Activated CD8-positive, alpha-beta memory T cell treated with anti-CD3 and anti-CD28 coated beads, Interleukin-2, amount 50 U/mL, for 4 hours (primary cell): ENCODE measurements at places on chromosomes 16 and 17.

DNA sequence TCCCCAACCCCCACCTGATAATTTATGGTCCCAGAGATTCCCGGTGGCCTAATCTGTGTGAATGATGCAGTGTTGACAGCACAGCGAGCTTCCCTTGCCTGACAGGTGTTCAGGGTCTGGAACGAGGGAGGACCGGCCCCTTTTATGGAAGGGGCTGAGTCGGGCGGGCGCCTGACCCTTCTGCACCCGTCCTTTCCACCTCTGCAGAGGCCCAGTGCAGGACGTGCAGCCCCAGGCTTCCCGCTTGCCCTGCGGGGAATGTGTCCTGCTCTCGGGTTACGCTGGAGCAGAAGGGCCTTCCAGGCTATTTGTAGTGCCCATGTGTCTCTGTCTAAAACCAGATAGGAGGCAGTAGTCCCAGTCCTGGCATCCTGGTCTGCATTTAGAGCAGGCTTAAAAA, 16.2 kb downstream of the SMTNL2 start:
- DNase-seq = no peak

DNA sequence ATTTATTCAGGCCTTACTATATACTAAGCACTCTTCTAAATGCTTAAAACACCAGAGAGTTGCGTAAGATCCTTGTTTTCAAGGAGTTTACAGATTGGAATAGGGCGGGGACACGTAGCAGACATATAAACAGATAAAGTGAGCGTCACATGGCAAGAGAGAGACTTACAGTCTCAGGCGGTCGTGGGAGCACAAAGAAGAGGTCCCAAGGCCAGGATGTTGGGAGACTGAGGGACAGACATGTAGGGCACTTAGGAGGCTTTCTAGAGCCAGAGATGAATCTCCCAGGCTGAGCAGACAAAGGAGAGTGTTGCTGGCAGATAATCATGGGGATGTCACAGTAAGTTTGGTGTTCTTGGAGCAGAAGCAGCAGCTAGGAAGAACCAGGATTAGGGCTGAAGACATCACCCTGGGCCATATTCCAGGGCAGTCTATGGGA, 119.1 kb upstream of the ANKFN1 start:
- no peak for DNase-seq

DNA sequence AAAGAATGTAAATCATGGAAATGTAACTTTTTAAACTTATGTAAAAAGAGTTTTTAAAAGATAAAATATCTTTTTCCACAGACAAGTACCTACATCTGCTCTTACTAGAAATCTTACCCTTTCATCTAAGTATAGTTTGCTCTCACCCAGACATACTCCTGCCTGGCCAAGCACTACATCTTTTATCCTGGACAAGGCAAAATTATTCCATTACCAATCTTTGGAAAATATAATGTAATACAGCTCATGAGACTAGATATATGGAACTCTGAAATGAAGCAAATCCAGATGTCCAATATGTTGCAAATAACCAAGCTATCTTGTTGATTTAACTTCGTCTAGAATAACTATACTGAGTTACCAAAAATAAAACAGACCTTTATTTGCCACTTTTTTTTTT, 50.0 kb downstream of the VMP1 start:
- DNase-seq = no peak

DNA sequence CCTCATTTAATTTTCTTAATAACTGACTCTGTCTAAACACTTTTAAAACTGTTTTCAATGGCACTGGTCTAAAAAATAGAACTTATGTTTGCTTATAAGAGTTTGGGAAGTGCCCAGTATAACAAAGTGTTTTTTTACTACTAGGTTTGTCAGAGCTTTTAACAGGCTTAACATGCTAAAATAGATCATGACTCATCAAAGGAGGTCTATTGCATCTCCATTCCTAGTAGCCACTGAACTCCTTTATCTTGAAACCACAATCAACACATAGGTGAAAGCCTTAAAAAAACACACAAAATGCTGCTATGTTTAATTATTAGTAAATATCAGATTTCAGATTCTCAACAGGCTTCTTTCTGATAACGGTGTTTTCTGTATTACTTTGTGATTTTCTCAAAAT, 196.4 kb upstream of the KIF2B start:
- DNase-seq = no peak

GRCh38 chr16:1707193-1707790, 1.3 kb downstream of the MAPK8IP3 start:
- no peak for DNase-seq

- no peak for DNase-seq
These were observed 3.1 kb downstream of the GLG1 start for GRCh38 chr16:74603848-74604247.

- no peak for DNase-seq
These were observed 2.3 kb downstream of the GALK1 start for GRCh38 chr17:75762513-75763268.

DNA sequence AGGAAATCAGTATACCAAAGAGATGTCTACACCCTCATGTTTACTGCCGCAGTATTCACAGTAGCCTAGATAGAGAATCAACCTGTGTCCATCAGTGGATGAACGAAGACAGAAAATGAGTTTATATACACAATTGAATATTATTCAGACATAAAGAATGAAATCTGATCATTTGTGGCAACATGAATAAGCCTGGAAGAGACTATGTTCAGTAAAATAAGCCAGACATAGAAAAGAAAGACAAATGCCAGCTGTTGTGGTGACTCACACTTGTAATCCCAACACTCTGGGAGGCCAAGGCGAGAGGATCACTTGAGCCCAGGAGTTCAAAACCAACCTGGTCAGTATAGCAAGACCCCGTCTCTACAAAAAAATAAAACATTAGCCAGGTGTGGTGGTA, 16.1 kb downstream of the NUDT16L1 start:
- DNase-seq = no peak

DNA sequence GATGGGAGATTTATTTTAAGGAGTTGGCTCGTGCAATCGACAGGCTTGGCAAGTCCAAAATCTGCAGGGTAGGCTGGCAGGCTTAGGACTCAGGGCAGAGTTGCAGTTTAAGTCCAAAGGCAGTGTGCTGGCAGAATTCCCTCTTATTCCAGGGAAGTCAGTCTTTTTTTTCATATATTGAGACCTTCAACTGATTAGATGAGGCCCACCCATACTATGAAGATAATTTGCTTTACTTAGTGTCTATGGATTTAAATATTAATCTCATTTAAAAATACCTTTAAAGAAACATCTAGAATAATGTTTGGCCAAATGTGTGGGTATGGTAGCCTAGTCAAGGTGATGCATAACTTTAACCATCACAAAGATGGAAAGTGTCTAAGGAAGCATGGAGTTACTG, 99.8 kb downstream of the CNTNAP4 start:
- no peak for DNase-seq

DNA sequence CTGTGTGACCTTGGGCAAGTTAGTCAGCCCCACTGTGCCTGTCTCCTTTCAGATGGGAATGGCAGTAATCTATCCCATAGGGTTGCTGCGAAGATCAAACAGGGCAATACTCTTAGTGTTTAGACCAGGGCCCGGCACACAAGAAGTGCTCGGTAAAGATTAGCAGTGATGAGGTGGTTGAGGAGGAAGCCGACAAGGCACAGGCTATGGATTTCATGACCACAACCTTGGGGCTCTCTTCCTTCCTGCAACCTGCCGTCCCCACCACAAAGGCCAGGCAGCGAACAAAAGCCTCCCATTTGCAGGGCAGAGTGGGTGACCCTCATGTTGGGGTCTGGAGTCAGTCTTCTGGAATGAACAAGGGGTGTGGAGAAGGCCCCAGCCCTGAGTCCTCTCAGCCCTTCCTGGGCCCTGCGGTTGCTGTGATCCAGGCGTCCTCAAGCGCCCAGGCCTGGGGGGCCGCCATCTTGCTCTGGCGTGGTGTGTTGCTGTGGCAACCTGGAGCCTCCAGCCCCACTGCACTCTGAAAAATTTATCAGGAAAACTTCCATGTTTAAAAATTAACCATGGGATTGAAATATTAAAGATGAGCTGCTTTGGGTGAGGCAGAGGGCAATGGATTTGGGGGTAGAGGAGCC, 9.8 kb downstream of the ADAM11 start:
- DNase-seq = no peak

GRCh38 chr16:22736791-22737190, 77.2 kb upstream of the HS3ST2 start:
- DNase-seq = no peak

GRCh38 chr17:77649717-77650211, 308.7 kb upstream of the TNRC6C start:
- DNase-seq = no peak
